ENCODE measurements at places on chromosomes 4 and X. TPM values are rescaled to one million over a fixed set of nuclear protein-coding genes. Genes with fewer than 3 reads are reported as not detected.

DNA sequence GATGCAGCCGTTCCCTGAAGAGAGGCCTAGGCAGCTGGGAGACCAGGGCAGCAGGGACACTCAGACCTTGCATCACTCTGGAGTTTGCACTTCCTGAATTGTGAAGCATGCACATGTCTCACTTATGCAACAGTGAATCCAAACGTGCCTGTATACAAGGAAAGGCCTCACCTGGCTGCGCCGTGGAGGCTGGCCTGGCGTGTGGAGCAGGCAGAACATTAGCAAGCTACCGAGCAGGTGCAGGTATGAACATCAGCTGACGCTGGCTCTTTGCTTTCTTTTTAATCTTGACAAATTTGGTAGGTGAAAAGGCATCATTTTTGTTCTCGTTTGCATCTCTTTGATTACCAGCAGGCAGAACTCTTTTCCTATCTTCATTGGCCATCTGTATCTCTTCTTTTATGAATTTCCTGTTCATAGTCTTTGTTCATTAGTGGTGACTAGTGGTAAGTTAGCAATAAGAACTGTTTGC lies 37.1 kb upstream of the IRAK1 start:
- H3K27ac ChIP-seq, result peak overlapping the region; percentile 23
- H3K36me3 ChIP-seq, result no peaks in the 10 kb centered on the region
- no peak for DNase-seq
- no peak overlapping the region for H3K4me3 ChIP-seq
- no peaks in the 10 kb centered on the region for H3K27me3 ChIP-seq

DNA sequence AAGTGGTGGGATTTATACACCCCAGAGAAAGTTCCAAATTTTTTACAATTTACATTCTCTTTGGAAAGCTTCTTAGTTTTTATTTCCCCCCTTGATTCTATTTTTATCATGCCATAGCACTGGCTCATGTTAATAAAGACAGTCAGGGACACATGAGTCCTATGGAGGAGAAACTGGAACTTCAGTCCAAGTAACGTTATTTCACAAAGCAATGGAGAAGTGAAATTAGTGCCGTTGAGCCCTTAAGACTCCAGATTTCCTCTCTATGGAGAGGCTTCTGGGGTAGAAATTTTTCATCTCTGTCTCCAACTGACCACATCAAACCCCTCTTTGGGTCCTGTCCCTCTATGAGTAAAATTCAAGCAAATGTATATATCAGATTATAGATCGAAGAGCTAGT lies 12.8 kb upstream of the TASL start:
- no peaks in the 10 kb centered on the region for H3K27me3 ChIP-seq
- DNase-seq, result no peak
- no peak overlapping the region for H3K4me3 ChIP-seq
- H3K27ac ChIP-seq, result no peak overlapping the region
- no peaks in the 10 kb centered on the region for H3K4me1 ChIP-seq
- H3K36me3 ChIP-seq, result no peaks in the 10 kb centered on the region

DNA sequence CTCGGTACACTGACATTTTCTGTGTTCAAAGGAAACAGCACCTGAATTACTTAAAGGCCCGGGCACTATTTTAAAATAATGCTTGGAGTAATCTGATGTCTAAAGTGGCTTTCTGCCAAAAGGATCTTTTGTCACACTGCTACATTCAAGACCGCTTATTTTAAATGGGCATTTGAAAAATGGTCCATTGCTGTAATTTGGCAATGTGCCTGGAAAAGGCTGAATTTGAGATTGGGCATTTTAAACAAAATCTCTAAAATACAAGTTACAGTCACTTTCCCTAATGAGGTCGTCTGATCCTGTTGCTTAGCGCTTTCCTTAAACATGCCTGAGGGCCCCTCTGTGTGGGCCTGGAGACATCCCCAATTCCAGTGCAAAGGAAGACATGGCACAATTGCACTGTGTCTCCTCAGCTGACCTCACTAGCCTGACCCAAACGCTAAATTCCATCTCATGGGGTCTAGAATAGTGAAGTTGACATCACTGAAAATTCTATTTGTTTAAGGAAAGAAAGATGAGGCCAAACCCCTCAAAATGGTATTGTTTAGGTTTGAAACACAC lies 214.2 kb downstream of the GPC3 start:
- H3K36me3 ChIP-seq, result no peaks in the 10 kb centered on the region
- DNase-seq, result no peak
- H3K4me1 ChIP-seq, result no peaks in the 10 kb centered on the region
- no peak overlapping the region for H3K4me3 ChIP-seq
- no peak overlapping the region for H3K27ac ChIP-seq

The PCDH18 gene
- total RNA-seq, result not detected

GRCh38 chrX:68254738-68255645 lies 178.3 kb downstream of the OPHN1 start:
- no peaks in the 10 kb centered on the region for H3K36me3 ChIP-seq
- no peak overlapping the region for H3K27ac ChIP-seq
- no peaks in the 10 kb centered on the region for H3K4me1 ChIP-seq
- DNase-seq, result no peak

The DUX4 gene
- total RNA-seq, result not detected

DNA sequence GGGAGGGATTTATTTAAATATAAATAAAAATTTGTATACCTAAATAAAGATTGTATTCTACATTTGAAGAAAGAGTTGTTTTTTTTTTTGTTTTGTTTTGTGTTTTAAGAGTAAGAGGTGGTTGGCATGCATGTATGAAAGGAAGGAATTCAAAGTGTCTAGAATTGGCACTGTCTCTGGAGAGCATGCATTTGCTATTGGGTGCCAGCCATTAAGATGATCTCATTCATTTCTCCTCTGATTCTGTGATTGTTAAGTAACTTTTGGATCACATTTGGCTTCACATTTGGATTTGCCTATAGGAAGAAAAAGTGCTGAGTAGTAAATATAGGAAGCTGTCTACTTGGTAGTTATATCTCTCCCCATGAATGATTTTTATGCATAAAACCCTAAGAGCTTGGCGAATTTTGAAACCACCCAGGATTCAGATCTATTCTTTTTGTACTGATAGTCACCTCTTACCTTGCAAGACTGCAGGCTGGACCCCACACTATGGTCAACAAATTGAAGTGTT lies 7.8 kb upstream of the BOD1L1 start:
- no peaks in the 10 kb centered on the region for H3K36me3 ChIP-seq
- no peak overlapping the region for H3K27ac ChIP-seq

- no peaks in the 10 kb centered on the region for H3K27me3 ChIP-seq
- H3K4me1 ChIP-seq, result no peaks in the 10 kb centered on the region
- H3K4me3 ChIP-seq, result no peak overlapping the region
- no peak for DNase-seq
Measured at GRCh38 chr4:80213117-80213815, 16.0 kb downstream of the PRDM8 start.

DNA sequence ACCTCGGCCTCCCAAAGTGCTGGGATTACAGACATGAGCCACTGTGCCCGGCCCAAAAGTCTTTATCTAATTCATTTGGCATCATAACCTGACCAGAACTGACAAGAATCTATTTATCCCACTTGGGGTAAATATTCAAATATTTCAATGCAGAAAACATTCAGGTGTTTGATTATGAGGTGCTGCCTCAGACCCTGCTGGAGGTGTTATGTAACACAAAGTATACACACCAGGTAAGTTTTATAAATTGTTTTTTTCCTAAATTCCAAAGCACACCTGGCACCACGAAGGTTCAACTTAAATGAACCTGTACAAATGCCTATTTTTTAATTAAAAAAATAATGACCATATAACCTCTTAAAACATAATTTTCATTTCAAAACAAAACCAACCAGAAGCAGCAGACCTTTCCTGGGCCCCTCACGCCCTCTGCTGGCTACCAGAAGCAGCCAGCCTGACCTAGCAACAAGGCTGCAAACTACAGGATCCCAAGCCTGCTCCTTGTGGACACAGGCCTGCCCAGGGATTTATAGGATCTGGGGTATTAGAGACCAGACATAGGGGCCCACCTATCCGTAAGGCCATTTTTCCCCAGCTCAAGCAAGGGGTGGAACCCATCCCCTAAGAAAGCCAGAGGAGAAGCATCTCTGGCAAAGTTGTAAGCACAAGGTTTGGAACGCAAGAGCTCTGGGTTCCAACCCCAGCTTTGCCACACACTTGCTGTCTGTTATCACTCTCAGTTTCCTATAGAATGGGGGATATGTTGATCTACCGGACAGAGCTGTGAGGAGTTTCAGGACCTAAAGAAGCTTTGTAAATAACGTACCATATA lies 11.7 kb downstream of the OTUD5 start:
- H3K4me3 ChIP-seq, result no peak overlapping the region
- DNase-seq, result peak; percentile 64
- no peaks in the 10 kb centered on the region for H3K27me3 ChIP-seq
- no peaks in the 10 kb centered on the region for H3K36me3 ChIP-seq

- no peaks in the 10 kb centered on the region for H3K36me3 ChIP-seq
- H3K27ac ChIP-seq, result no peak overlapping the region
- no peak overlapping the region for H3K4me3 ChIP-seq
- no peaks in the 10 kb centered on the region for H3K27me3 ChIP-seq
- no peak for DNase-seq
Measured at GRCh38 chr4:55965585-55965984, 16.8 kb downstream of the CEP135 start.

GRCh38 chr4:33184657-33185290 lies 2464.6 kb downstream of the PCDH7 start:
- no peak for DNase-seq
- H3K27ac ChIP-seq, result no peak overlapping the region

The MID2 gene
- total RNA-seq, result 2.8 TPM

DNA sequence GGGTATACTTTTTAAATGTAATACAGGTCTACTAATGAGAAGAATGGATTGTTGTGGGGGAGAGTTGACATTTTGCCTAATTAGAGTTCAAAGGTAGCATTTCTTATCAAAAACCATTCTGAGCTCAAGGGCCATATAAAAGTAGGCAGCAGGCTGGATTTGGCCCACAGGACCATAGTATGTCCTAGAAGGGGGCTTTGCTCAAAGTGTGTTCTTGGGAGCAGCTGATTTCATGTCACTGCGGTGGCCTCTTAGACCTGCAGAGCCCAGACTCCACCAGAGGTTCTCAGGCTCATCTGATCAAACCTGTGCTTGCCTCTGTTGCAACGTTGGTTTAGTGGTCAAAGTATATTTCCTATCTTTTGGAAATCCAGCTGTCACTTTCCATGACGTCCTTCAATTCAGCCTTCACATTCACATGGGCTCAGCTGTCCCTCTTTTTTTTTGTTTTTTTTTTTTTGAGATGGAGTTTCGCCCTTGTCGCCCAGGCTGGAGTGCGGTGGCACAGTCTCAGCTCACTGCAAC lies 34.6 kb upstream of the TENM3 start:
- H3K27ac ChIP-seq, result no peak overlapping the region
- no peak for DNase-seq
- no peaks in the 10 kb centered on the region for H3K27me3 ChIP-seq
- no peaks in the 10 kb centered on the region for H3K4me1 ChIP-seq
- H3K4me3 ChIP-seq, result no peak overlapping the region

- no peaks in the 10 kb centered on the region for H3K36me3 ChIP-seq
- no peaks in the 10 kb centered on the region for H3K4me1 ChIP-seq
- H3K27me3 ChIP-seq, result no peaks in the 10 kb centered on the region
- H3K4me3 ChIP-seq, result no peak overlapping the region
- H3K27ac ChIP-seq, result no peak overlapping the region
Measured at GRCh38 chr4:78650106-78651024, 98.8 kb downstream of the ANXA3 start.

- H3K4me1 ChIP-seq, result no peaks in the 10 kb centered on the region
- no peak overlapping the region for H3K4me3 ChIP-seq
- no peak overlapping the region for H3K27ac ChIP-seq
- DNase-seq, result no peak
Measured at GRCh38 chr4:154004507-154005170, 215.8 kb upstream of the SFRP2 start.

The GYG2 gene
- not detected for total RNA-seq

The PNMA3 gene
- total RNA-seq, result 5.3 TPM

DNA sequence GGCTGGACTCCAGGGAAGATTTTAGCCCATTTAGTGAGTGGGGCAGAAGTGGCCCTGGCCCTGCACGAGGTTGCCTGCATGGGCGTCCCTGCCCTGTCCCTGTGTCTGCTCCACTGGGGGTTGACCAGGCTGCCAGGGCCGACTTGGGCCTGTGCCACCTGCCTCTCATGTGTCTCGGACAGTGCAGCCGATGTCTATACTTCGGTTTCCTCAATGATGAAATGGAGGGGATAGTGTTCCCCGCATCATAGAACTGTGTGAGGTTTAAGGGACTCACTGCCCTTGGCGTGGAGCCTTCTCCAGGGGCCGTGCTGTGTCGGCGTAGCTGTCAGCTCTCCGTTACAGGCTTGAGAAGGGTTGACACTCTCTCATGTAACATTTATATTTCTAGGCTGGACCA lies 27.0 kb upstream of the MSANTD1 start:
- no peaks in the 10 kb centered on the region for H3K27me3 ChIP-seq
- no peak overlapping the region for H3K27ac ChIP-seq
- peaks cover 10% of the 10 kb centered on the region for H3K4me1 ChIP-seq
- DNase-seq, result no peak
- no peak overlapping the region for H3K4me3 ChIP-seq

DNA sequence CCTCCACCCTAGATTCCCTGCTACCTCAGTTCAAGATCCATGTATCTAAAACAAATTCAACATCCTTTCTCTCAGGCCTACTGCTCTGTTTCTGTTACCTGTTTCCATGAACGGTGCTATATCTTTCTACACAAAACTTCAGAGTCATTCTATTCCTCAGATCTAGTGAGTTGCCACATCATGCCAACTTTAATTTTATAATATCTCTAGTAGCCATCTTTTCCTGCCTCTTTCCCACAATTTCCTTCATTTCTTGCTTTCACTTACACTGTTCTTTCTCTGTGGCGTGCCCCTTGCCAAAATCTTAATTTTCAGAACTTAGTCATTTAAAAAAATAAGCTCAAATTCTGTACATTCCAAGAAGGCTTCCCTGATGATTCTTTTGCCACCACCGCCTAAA lies 15.2 kb downstream of the GUCY1A1 start:
- H3K4me3 ChIP-seq, result no peak overlapping the region
- H3K36me3 ChIP-seq, result no peaks in the 10 kb centered on the region
- no peaks in the 10 kb centered on the region for H3K27me3 ChIP-seq
- no peak overlapping the region for H3K27ac ChIP-seq

DNA sequence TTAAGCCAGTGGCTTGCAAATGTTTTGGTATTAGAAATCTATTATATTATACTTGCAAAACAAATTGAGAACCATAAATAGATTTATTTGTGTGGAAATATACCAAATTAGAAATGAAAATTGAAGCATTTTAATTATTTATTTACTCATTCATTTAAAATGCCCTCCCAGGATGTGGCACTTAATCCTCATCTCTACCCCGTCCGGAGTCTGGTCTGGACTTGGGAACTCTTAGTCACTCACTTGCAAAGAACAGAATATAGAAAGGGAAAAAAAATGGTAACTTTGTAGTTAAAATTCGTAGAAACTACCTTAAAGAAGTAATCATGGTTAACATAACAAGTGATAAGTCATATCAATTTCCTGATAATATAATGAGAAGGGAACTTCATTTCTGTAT lies 775.9 kb upstream of the INTU start:
- no peaks in the 10 kb centered on the region for H3K27me3 ChIP-seq
- no peak overlapping the region for H3K4me3 ChIP-seq
- H3K4me1 ChIP-seq, result no peaks in the 10 kb centered on the region

- peaks cover 29% of the 10 kb centered on the region for H3K4me1 ChIP-seq
- no peaks in the 10 kb centered on the region for H3K27me3 ChIP-seq
- peak; percentile 74 for DNase-seq
- peak within 1 kb of the TSS; percentile 96 for H3K27ac ChIP-seq
- peak within 1 kb of the TSS; percentile 78 for H3K4me3 ChIP-seq
Measured at GRCh38 chr4:143184503-143185252, at the start of gene USP38. TSS of gene USP38 (plus strand) at chr4:143184917. CDS start at chr4:143185451, 534 bp downstream.
